ENCODE measurements at places on chromosomes 3 and 15.

DNA sequence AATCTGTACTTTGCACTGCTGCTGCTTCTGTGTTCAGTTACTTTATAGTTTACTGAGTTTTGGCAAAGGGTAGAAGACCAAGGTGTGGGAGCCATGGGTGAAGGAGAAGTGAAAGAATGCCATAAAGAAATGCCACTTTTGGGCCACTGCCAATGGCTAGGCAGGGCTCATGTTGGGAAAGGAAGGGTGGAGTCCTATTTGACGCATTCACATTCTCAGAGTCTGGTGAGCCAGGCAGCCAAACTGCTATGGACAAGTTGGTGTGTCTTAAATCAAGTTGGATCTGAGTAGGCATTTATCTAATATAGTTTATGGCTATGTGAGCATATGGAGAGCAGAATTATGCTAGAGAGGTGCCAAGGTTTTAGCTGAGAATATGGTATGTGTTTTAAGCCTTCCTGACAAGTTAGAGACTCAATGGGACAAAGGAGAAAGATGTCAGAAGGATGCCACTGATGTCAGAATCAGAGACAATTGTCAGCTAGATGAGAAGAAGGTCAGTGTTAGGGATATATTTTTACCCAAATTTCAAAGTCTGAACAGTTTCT is 296.1 kb downstream of the AGBL1 start:
- no peak for DNase-seq

- DNase-seq, result no peak
These were observed 29.3 kb upstream of the CPNE4 start for GRCh38 chr3:132064114-132064513.

DNA sequence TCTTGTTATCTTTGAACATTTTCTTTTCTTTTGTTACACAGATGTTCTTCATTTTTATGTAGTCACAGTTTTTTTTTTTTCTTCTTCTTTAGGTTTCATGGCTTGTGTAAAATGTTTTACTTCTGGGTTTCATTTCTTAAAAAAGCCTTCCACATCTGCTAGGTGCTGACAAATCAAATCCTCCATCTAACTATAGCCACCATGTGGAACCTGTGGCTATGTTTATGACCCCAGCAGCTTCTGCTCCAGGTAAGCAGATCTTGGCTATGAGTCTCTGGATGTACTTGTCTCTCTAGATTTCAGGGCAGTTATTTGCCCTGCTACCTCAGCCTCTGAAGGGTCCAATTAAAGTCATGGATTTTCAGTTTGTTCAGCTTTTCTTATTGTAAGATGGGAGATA is 44.5 kb downstream of the OXSM start:
- DNase-seq, result no peak

DNA sequence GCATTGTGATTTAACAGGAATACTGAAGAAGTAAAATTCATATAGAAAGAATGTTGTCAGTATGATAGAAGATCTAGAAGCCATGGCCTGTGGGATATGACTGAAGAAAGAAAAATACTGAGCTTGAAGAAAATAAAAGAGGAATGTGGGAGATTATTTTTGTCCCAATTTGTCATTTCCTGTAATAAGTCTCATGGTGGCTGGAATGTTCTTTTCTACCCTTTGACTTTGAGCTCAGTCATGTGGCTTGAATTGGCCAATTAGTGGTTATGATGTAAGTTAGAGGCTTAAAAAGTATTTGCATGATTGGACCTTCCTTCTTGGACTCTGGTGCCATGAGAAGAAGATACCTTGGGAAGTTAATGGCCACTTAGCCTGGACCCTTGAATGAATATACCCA is 14.1 kb downstream of the APH1B start:
- no peak for DNase-seq

DNA sequence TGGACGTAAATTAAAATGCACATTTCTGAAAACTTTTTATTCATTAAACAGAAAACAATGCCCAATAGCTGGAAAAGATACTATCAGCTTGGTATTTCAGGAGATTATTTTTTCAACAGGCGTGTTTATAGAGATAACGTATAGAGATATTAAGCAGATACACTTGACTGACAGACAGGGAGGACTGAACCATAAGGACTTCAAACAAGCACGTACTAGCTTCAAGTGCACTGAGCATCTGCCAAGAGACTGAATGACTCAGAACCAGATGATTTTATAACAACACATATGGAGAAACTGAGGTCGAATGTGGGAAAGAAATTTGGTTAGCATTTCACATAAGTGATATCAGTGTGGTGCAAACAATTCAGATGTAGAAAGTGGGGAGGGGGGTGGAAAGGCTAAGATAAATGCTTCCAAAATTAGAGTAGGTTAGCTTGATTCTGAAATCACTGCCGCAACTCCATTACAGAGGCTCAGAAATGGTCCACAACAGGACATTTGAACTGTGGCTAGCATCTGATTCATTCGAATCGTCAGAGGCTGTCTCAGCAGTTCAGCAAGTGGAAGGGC is 103.5 kb downstream of the SEMA6D start:
- DNase-seq, result no peak

DNA sequence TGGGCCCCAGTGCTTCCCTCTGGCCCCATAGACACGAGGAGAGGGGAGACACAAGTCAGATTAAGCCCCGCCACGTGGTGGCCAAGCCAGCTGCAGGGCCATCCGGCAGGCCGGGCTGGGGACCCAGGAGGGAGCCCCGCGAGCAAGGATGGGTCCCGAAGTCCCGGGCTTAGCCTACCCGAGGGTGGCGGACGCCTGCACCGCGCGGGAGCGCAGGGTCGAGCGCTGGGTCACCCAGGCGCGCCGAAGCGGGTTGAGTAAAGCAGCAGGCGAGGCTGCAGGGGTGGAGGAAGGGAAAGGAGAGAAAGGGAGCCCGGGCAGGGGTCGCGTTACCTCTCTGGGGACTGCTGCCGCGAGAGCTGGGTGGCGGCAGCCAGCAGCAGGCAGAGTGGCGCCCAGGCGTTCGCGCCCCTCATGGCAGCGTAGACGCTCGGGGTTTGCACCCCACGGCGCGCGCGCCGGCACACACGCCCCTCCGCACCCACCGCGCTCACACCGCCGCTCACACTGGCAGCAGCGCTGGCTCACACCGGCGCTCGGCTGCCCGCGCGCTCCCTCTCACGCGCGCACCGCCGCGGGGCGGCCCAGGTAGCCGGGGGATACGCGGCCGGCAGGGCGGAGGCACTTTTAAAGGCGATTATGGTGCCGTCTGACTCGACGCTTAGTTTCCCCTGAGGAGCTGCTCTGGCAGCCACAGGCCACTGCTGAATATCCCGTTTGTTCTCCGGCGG is at the start of gene PCOLCE2:
Gene PCOLCE2 (minus strand): TSS at position 603 of the 731 bp plus-strand sequence. CDS start 187 bp downstream, at position 416.
- no peak for DNase-seq

DNA sequence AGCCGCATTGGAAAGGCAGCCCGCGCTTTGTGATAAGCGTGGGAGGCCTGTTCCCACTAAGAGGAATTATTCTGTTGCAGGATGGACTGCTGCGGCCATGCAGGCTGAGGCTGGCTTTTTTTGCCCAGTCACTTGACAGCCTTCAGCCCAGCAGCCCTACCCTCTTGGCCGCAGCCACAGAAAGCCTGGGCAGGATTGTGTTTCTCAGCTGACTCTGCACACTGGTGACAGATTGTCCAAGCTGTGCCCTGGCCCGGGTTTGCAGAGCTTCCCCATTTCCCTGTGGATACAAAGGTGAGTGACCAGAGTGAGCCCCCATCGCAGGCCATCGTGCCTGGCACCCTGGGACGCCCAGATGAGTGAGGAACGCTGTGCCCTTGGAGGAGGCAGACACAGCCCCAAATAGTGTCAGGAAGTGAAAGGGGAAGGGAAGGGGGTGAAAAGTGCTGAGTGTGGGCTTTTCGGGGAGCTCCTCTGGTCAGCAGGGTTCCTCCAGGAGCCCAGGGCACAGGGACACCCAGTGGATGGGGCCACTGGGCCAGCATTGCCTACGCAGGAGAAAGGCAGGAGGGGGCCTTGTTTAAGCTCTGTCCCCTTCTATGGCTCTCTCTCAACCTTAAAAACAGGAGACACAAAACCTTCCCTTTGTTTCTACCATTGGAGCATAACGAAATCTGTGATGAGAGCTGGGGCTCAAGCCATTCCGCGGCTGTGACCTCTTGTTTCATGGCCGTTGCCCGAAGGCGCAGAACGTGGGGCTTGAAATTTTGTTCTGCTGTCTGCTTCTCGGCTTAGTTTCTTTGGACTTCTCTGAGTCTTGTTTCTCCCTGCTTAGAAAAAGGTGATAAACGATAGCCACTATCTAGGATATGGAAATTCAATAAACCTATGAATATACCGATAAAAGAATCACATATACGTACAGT is 91.5 kb upstream of the MEF2A start:
- no peak for DNase-seq

- DNase-seq, result no peak
These were observed 160.1 kb upstream of the IL12A start for GRCh38 chr3:159828542-159828943.

GRCh38 chr15:40891810-40892446 is 2.3 kb upstream of the VPS18 start:
- no peak for DNase-seq

Data from uterus (tissue), 4 donors.